ENCODE measurements at places on chromosomes 13 and 19. TPM values are rescaled to one million over a fixed set of nuclear protein-coding genes. Genes with fewer than 3 reads are reported as not detected.

PSG6 gene
- total RNA-seq, result 0.28 TPM

NFIX gene
- total RNA-seq, result 61.8 TPM

ZNF317 gene
- total RNA-seq, result 14.5 TPM

KDELR1 gene
- total RNA-seq, result 44.6 TPM

ETV2 gene
- total RNA-seq, result 2.7 TPM

CFD gene
- total RNA-seq, result 6.5 TPM

CEACAM16 gene
- total RNA-seq, result not detected

ICAM5 gene
- total RNA-seq, result 1.8 TPM

ZNF541 gene
- 0.50 TPM for total RNA-seq

EFNA2 gene
- total RNA-seq, result 4.5 TPM

ZNF71 gene
- total RNA-seq, result 8.9 TPM

WDR88 gene
- 0.22 TPM for total RNA-seq

CFAP97D2 gene
- not detected for total RNA-seq

CD22 gene
- total RNA-seq, result 9.4 TPM

VPS36 gene
- 95.5 TPM for total RNA-seq

ZSWIM9 gene
- total RNA-seq, result 1.8 TPM

CD209 gene
- 1.9 TPM for total RNA-seq

KLF2 gene
- total RNA-seq, result 8.8 TPM

MBNL2 gene
- total RNA-seq, result 101 TPM

SIGLEC8 gene
- total RNA-seq, result 2.0 TPM

LGALS13 gene
- 0.28 TPM for total RNA-seq

TMPRSS9 gene
- total RNA-seq, result 0.59 TPM

MCF2L gene
- total RNA-seq, result 59.3 TPM

ZNF266 gene
- 23.7 TPM for total RNA-seq

ZNF91 gene
- 105 TPM for total RNA-seq

PLA2G4C gene
- 24.8 TPM for total RNA-seq

FSD1 gene
- 15.9 TPM for total RNA-seq

BEST2 gene
- total RNA-seq, result not detected

UNC13A gene
- 11.2 TPM for total RNA-seq

ZNF524 gene
- total RNA-seq, result 5.1 TPM

ERICH4 gene
- not detected for total RNA-seq

PBX4 gene
- 7.2 TPM for total RNA-seq

KL gene
- total RNA-seq, result 8.5 TPM

Data from spinal cord (tissue), 10 donors.